ENCODE measurements at places on chromosomes 2 and 18.
A peak's percentile ranks its signal among the peaks of the same experiment; 100 is the strongest.

- no peak for DNase-seq
These were observed 61.7 kb downstream of the RNF152 start for GRCh38 chr18:61831071-61831470.

GRCh38 chr2:55156326-55156725, 75.8 kb downstream of the CLHC1 start:
- DNase-seq = no peak

DNA sequence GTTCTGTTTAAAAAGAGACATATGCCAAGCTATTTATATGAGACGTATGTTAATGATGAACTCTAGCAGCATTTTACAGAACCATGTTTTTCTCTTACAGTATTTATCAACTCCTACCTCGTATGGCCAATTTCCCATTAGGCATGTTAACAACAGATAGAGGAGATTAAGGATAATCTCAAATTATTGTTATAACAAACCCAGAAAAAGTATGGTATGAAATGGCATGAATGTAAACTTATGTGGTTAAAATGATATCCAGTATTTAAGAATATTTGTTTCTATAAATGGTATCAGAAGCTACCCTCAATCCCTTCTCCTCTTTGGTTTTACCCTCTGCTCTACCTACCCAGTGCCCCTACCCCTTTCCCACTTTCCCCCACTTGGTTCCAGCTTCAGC, 132.0 kb downstream of the IKZF2 start:
- DNase-seq = no peak

DNA sequence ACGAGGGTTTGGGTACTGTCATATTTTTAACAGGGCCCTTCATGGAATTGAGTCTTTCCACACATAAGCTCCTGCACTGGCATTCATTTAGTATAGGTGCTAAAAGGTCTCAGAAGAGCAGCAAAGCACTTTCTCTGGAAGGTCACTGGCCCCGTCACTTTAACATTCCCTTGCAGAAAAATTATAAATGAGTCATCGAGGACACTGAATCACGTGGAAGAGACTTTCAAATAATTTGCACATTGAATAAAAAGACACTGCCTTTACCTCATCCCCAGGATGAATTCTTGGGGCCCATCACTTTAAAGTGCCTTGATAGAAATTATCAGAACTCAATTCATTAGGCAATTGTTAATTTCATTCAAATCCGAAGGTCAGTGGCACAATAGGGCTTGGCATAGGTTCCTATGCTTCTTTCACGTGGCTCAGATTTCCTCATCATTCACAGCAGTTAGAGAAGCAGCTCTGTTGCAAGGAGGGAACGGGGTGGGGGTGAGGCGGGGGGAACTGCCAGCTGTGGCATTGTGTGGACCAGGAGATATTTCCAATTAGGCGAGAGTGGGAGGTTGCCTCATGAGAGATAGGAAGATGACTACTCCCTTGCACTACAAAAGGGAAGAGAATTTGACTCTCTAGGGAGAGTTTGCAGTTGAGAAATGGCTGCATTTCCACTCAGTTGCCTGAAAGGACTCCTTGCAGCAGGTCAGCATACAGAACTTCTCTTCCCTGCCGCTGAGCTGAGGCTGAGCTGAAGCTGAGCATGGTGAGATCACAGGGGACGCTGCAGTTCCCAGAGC, 86.3 kb upstream of the NPAS2 start:
- DNase-seq = no peak

- no peak for DNase-seq
These were observed 79.6 kb downstream of the LBH start for GRCh38 chr2:30310955-30311354.

DNA sequence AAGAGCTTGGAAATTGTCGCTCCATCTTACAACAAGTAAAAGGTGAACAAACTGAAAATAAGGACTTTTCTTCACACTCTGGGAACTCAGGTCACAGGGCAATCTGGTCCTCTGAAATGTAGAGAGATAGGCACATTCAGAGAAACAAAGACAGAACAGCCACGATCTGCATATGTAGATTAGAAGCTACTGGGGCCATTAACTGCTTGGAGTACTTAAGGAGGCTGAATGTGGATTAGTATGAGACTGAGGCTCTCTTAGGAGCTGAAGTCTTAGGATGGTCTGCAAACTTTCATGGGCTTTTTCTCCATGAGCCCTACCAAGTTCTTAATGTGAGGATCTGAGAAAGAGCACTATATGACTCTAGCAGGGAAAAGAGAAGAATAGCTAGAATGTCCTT, 265.3 kb upstream of the NXPH2 start:
- DNase-seq = no peak

- DNase-seq = no peak
These were observed 211.8 kb downstream of the SLC8A1 start for GRCh38 chr2:40240070-40240469.

GRCh38 chr18:74861154-74861553, 263.5 kb downstream of the ZNF407 start:
- DNase-seq = no peak

DNA sequence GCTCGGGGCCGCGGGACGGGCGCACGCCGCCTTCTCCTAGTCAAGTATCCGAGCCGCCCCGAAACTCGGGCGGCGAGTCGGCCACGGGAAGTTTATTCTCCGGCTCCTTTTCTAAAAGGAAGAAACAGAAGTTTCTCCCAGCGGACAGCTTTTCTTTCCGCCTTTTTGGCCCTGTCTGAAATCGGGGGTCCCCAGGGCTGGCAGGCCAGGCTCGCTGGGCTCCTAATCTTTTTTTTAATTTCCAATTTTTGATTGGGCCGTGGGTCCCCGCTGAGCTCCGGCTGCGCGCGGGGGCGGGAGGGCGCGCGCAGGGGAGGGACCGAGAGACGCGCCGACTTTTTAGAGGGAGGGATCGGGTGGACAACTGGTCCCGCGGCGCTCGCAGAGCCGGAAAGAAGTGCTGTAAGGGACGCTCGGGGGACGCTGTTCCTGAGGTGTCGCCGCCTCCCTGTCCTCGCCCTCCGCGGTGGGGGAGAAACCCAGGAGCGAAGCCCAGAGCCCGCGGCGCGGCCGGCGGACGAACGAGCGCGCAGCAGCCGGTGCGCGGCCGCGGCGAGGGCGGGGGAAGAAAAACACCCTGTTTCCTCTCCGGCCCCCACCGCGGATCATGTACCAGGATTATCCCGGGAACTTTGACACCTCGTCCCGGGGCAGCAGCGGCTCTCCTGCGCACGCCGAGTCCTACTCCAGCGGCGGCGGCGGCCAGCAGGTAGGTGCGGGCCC, 617 bp downstream of the FOSL2 start:
- DNase-seq = peak; percentile 55

DNA sequence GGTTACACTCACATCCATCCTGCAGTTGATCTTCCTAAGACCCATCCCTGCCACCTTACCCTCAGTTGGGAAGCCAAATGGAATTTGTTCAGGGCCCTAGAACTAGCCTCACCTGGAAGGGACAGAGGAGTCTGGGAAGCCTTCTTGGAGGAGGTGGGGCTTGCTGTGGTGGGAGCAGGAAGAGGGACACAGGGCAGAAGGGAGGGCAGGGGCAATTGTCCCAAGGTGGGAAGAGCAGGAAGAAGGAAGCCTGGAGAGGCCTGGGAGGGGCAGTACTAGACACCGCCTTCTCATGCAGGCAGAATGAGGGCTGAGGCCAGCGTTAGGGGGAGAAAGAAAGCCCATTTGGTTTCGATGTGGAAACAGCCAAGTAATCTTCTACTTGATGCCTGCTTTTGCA, 34.1 kb upstream of the ASPRV1 start:
- DNase-seq = no peak

DNA sequence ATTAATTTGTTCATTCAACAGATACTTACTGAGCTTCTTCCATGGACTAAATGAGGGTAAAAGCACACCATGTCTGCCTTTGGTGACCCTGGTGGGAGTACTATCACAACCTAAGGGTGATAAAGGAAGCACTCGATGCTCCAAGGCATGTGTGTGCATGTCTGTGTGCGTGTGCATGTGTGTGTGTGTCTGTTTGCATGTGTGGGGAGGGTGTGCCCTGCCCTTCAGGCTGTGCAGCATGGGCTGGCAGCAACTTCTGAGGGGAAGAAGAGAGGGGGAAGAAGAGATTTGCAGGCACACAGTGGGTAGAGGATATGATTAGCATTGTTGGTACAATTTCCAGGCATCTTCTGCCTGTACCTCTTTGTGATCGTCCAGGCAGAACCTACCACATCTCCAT, 121.6 kb downstream of the ACOXL start:
- DNase-seq = no peak

GRCh38 chr2:237441605-237442274, 27.8 kb upstream of the COL6A3 start:
- DNase-seq = no peak
